Stimulated activated CD4-positive, alpha-beta T cell treated with anti-CD3 and anti-CD28 coated beads, TNF-alpha, amount 100 ng/mL, for 4 hours (primary cell): ENCODE measurements at places on chromosomes 1 and 21.

- DNase-seq: no peak
Measured at GRCh38 chr1:237873487-237874211, 17.1 kb downstream of the ZP4 start.

DNA sequence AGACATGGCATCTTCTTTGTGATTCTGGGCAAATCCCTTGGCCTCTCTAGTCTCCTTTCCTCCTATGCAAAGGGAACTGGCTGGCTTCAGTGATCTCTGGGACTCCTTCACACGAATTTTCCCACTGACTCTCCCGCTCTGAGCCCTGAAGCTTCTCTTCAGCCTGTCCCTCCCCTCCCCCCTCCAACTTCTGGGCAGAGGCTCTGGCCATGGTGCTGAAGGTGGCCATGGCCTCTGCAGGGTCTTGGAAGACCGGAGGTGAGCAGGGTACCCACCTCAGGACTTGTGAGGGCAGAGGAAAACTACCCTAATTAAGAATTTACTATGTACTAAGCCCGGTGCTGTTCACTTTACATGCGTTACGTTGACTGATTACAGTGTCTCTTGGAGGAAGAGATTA is 29.4 kb upstream of the POU3F1 start:
- no peak for DNase-seq

- DNase-seq: no peak
Measured at GRCh38 chr1:172916116-172916515, 134.6 kb downstream of the TNFSF18 start.

DNA sequence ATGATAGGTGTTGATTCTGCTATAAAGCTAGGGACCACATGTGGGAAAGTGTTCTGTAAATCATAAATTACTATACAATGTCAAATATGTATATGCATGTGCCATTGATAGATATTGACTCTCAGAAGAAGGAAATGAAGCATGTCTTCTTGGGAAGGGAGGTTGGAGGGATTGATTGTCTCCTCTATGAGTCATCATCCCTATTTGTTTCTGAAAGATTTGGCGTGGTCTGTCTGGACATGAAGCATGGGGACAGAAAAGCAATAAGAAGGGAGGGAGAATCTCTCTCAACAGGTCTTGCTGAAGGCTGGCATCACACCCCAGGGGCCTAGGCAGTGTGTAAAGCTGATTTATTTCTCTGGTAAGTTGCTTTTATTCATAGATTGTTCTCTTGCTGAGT is 98.0 kb upstream of the KCNJ6 start:
- no peak for DNase-seq

- no peak for DNase-seq
Measured at GRCh38 chr1:33986390-33987095, 122.7 kb downstream of the HMGB4 start.

- DNase-seq: no peak
Measured at GRCh38 chr1:214124915-214125314, 137.1 kb downstream of the PROX1 start.

DNA sequence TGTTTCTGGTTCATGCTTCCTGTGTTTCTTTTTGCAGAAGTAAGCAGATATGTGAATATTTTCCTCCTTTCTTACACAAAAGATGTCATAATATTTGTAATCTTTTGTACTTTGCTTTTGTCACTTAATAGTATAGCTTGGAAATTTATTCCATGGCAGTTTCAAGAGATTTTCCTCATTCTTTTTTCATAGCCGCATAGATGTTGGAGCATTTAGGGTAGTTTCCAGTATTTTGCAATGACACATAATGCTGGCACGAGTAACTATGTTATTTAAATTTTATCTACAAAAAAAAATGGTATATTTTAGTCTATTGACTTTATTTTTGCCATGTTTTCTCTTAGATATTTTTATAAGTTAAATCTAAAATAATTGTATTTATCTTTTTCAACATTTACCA is 40.7 kb downstream of the AGO3 start:
- DNase-seq: no peak

DNA sequence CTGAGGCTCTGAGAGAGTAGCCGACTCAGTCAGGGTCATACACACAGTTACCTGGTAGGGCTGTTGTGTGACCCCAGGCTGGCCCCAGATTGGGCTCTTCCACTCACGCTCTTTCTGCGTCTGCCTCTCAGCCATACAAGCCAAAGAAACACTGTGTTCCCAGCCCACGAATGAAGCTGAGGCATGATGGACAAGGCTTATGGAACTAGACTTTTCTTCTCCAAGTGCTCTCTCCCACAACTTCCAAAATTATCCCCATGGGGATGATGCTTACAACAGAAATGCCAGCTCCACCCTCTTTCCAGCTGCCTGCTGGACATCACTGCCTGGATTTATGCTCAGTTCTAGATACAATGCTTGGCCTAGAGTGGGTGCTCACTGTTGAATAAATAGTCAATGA is 102.8 kb upstream of the JUN start:
- no peak for DNase-seq

DNA sequence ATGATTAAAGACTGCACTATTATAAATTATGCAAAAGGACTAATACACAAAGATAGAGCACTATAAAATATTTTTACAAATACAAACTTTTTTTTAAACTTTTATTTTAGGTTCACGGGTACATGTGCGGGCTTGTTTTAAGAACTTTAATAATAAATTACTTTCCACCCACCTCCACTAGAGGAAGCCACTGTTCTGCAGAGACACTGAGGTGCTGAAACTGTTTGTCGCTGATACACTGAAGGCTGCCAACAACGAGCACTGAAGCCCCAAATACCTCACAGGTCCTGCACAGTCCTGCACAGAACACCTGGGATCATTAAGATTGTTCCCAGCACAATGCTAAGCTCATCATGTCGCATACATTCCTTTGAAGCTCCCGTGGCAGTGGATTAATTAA is 19.9 kb downstream of the COA6 start:
- no peak for DNase-seq

GRCh38 chr1:210291786-210292230 is 36.9 kb upstream of the HHAT start:
- no peak for DNase-seq

GRCh38 chr1:53616511-53616910 is 122.5 kb downstream of the GLIS1 start:
- DNase-seq: no peak

DNA sequence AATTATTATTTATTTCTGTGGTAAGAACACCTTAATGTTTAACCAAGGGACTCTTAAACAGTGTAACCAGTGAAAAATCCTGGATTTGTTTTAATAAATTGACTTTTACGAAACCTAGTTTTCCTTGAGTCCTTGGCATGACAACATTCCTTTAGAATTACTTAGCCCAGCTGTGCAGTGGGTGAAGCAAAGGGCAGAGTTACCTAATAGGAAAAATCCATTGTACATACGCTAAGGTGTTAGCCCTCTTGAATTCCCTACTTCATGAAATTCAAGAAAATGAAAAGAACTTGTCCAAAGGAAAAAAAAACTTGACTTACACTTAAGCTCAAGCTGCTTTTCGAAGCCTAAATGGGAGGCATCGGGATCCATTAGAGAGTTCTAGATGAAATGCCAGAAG is 852.0 kb upstream of the ADAMTS5 start:
- DNase-seq: no peak

DNA sequence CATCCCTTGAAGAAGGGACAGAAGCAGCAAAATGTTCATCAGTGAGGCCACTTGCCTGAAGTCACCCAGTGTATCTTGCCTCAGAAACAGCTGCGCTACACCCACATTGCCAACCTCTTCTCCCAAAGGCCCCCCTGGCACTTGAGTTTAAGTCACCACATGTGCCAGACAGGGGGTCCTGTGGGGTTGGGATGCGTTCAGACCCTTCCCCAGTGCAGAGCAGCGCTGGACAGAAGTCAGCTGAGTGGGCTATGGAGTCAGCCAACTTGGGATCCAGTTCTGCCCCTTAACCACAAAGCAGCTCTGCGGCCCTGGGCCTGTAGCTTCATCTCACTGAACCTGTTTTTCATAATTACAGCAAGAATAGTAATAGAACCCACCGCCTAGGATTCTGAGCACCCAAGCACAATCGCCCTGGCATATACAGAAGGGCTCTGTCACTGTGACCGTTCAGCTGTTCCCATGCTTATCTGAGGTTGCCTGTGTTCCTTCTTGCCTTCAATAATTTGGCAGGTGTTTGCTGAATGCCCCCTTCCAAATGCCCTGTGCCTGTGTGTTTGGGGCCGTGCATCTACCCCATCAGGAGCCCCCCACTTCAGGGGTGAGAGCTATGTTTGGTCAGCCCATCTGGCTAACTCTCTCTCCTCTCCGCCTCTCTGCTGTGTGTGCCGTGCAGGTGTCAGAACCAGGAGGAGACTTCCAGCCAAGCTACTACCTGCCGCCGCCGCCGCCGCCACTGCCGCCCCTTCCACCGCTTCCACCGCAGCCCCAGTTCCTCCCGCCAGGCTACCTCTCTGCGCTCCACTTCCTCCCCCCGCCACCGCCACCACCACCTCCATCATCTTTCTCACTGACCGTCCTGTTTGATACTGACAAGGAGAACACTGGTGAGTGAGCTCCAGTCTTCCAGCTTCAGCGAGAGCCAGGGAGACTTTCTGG is 5.0 kb downstream of the DMRTB1 start:
- no peak for DNase-seq
